ENCODE measurements at places on chromosomes 7 and 10.

- no peaks in the 10 kb centered on the region for H3K36me3 ChIP-seq
- ATAC-seq = no peak
- no peak overlapping the region for H3K27ac ChIP-seq
Measured at GRCh38 chr7:101597941-101598340, 31.2 kb downstream of the MYL10 start.

- peaks cover 75% of the 10 kb centered on the region for H3K27me3 ChIP-seq
- H3K4me1 ChIP-seq = peaks cover 33% of the 10 kb centered on the region
- H3K36me3 ChIP-seq = no peaks in the 10 kb centered on the region
- no peak overlapping the region for H3K27ac ChIP-seq
Measured at GRCh38 chr7:156918635-156919034, 25.7 kb upstream of the LMBR1 start.

DNA sequence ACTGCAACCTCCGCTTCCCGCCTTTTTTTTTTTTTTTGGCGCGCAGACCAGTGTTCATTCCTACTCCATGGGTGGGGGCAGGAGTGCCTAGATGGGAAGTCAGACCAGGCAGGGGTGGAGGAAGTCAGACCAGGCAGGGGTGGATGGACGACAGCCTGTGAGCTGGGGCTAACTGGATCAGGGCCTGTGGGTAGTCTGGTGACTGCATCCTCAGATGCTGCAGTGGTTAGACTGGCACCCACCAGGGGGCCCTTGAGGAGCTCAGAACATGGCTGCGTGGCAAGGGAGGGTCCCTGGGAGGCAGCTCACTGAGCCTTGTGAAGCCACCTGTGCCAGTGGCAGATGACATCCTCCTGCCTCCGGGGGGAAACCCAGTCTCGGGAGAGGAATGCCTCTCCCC is 35.1 kb downstream of the RCC1L start:
- no peak for ATAC-seq
- no peak overlapping the region for H3K4me3 ChIP-seq
- no peak overlapping the region for H3K27ac ChIP-seq
- no peaks in the 10 kb centered on the region for H3K27me3 ChIP-seq
- peaks cover 45% of the 10 kb centered on the region for H3K36me3 ChIP-seq

DNA sequence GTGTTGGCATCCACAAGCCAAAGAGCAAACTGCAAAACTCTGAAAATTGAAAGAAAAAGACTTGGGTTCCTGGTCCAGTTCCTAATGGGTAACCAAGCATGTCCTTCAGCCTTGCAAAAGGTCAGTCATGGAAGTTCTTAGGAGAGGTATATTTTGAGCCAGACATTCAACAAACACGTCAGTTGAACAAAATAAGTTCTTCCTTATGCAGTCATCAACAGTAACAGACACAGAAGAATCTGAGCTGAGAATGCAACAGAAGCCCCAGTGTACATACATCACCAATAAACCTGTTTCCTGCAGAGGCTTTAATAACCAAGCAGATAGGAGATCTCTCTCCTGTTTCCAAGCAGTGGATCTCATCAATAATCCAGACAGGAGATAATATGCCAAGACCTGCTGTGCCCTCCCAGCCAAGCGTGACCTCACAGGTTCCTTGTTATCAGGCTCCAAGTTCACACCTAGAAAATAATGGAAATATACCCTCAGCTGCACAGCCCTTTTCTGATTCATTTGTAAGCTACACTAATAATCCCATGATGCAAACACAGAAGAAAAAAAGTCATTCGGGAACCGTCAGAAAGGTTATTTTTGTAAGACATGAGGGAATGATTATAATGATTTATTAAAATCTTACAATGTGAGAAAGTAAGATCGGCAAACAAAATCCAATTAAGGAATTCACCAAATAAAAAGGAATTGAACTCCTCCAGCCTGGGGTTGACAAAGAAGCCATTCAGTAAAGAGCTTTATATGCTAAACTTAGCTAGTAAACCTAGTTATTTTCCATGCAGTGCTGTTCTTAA is 90.7 kb downstream of the DGKI start:
- no peaks in the 10 kb centered on the region for H3K4me1 ChIP-seq
- H3K36me3 ChIP-seq = no peaks in the 10 kb centered on the region
- no peak for ATAC-seq
- H3K27ac ChIP-seq = no peak overlapping the region
